M059J (cell line): ENCODE measurements at places on chromosomes 6 and 20.

DNA sequence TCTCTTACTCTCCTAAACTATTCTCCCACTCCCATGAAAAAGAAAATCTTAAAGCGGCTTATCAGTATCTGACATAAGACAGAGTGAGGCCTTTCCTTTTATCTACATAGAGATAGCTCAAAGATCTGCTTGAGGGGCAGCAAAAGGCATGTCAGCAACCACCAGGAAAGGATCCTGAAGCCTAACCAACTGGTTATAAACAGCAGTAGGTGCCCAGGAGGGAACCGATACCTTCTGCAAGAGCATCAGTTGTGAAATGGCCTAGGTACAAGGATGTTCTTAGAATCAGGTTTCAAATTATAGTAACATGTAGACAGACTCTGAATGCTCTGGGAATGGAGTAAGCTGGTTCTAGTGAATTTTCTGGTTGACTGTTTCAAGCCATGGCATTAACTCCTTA lies 21.4 kb downstream of the JARID2 start:
- no peak for DNase-seq

GRCh38 chr6:144662812-144663365 lies 377.8 kb downstream of the UTRN start:
- peak; percentile 24 for DNase-seq

DNA sequence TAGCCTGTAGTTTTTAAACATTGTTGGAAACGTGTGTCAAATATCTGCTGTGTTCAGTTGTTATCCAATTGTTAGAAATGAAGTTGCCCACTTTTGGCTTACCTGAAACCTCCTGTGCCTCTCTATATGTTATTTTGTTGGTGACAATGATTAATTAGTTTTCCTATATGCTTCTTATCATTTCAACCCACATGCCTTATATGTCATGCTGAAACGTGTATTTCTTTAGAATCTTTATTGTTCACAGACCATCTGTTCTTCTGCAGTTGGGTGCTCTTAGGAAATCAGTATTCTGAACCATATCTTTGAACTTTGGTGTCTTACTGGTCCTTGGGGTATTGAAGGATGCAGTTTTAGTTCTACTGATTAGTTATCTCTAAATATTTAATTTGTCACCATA lies 91.2 kb upstream of the SCGN start:
- DNase-seq, result no peak

DNA sequence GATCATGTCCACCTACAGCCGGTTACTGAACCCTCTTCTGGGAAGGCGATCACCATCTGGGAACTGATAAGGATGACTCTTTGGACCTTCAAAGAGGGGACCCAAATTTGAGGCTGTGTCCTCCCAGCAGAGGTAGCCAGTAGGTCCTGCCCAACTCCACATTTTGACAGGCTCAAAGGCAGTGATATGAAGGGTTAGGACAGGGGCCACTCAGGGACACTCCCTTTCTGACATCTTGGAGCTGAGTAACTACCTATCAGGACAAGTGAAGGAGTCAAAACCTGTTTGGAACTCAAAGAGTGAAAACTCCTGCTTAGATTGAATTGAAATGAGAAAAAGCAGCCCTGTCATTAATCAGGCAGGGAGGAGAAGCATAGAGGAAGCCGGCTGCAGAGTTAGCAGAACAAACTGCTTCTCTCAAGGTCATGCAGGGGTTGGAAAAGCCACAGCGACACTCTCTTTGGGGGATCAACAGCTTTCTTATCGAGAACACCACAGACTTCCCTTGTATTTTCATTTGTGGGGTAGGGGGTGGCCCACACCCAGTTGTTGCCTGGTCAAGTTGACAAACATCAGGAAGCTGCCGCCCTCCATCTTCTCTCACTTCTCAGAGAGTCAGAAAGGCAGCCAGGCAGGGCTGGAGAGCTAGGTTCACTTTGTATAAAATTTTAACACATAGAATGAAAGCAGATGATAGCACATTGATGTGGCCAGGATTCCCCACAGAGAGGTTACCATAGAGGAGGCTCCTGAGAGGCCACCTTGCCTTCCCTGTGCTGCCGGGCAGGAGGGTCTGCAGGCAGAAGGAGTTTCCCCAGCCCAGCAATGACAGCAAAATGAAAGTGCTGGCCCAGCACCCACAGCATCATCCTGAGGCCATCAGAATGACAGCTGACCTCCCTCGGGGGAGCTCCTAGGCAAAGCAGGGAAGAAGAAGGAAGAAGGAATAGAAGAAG lies 47.6 kb downstream of the AGPAT4 start:
- no peak for DNase-seq

- peak; percentile 39 for DNase-seq
Observed at GRCh38 chr20:18663932-18664331, 76.1 kb downstream of the DTD1 start.

GRCh38 chr6:34412643-34413214 lies 13.1 kb downstream of the RPS10 start:
- peak; percentile 61 for DNase-seq

- DNase-seq, result no peak
Observed at GRCh38 chr6:15614277-15614676, 48.6 kb downstream of the DTNBP1 start.

DNA sequence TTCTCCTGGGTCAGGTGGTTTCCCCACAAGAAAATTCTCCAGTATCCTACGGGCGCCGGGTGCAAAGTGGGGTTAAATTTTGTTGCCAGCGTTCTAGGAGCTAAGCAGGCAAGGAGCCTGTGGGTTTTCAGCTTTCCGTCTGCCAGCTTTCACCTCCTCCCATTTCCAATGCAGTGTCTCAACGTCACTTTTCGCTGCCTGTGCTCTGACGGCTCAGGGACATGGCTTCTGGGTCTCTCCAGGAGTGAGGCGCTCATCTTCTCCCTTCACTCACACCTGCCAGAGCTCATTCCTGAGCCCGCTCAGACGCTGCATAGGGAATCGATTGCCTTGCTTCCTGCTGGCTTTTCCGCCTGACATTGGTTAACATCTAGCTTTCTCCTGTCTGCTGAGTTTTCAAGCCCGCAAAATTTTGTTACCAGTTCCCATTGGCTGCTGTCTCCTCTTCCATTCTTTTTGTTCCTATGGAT lies 7.3 kb upstream of the NAA20 start:
- DNase-seq, result no peak

DNA sequence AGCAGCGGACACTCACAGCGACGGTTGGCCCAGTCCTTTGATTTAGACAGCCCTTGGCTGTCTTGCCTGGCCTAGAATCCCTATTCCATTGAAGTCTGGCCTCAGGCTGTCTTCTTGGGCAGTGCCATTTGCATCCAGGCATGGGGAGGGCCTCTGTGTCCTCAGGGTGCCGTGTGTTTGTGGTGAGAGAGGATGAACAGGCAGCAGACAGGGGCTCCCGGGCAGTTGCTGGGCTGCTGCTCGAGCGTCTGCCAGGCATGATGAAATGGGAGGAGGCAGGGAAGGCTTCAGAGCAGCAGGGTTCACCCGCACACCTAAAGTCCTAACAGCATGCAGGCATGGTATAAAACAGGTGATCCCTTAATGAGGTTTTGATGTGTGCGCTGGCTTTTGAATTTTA lies 126.9 kb downstream of the SOBP start:
- DNase-seq, result no peak

DNA sequence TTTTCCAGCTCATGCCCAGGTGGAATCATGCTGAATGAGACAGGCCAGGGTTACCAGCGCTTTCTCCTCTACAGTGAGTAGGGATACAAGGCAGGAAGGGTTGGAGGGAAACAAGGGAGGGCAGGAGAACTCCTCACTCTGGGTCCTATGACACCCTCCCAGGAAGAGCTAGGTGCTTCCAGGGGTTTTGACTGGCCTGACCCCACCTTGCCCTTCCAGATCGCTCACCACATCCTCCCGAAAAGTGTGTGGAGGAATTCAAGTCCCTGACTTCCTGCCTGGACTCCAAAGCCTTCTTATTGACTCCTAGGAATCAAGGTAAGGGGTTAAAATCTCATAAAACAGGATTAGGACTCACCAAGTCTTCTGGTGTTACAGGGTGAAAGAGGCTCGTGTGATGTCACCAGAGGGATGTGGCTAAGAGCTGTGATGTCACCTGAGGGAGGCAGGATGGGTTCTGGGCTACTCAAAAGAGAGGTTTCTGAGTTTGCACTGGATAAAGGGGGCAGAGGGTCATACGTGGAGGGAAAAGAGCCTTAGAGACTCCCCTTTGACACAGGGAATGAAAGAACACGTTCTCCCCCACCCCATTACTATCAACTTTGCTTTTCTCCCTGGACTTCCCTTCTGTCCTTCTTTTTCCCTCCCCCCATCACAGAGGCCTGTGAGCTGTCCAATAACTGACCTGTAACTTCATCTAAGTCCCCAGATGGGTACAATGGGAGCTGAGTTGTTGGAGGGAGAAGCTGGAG lies 1.9 kb downstream of the APOM start:
- DNase-seq, result no peak
